ENCODE measurements at places on chromosomes 7 and 10.

- DNase-seq = no peak
Measured at GRCh38 chr10:1085258-1085657, 29.1 kb downstream of the WDR37 start.

DNA sequence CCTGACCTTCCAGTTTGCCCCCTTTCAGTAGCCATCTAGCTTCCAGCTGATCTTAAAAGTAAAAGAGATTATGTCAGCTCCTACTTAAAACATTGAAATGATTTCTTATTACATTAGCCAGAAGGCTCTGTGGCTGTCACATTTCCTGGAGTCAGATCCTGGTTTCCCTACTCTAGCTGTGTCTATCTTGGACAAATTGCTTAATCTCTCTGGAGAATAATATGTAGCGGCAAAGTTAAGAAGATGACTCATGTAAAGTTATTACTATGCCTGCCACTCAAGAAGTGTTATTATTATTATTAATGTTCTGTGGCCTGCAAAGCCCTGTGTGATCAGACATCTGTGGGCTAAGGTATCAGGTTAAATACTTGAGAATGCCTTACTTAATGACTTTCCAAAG, 107.2 kb downstream of the RUNDC3B start:
- DNase-seq = no peak

- DNase-seq = no peak
Measured at GRCh38 chr7:82521906-82522445, 78.4 kb upstream of the CACNA2D1 start.

GRCh38 chr10:124508070-124508667, 46.5 kb downstream of the LHPP start:
- no peak for DNase-seq

GRCh38 chr7:20435305-20435704, 104.6 kb downstream of the ITGB8 start:
- no peak for DNase-seq

- DNase-seq = no peak
Measured at GRCh38 chr10:122010405-122011050, 21.6 kb downstream of the TACC2 start.

DNA sequence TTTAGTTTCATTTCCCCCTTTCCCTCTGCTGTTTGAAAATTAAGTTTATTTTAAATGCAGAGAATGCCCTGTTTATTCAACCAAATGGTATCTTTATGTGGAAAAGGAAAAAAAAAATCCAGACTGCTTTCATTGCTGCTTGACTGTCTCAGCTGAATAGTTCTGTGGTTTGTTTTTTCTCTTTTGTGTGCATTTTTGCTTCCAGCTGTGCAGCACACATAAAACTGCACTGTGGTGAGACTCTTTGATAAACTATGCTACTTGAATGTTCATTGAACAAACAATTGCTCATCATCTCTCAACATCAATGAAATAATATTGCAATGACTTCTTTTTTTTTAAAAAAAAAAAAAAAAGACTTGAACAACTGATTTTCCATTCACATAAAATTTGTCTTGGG, 78.6 kb upstream of the GLI3 start:
- no peak for DNase-seq

GRCh38 chr7:131533151-131533559, 23.3 kb downstream of the PODXL start:
- DNase-seq = no peak

Data from ovary (tissue), 10 donors.